ENCODE measurements at places on chromosomes 5 and 9. TPM values are rescaled to one million over a fixed set of nuclear protein-coding genes. Genes with fewer than 3 reads are reported as not detected.
A peak's percentile ranks its signal among the peaks of the same experiment; 100 is the strongest.

The TSSK1B gene
- not detected for polyA plus RNA-seq

The CCDC192 gene
- 0.07 TPM for polyA plus RNA-seq

DNA sequence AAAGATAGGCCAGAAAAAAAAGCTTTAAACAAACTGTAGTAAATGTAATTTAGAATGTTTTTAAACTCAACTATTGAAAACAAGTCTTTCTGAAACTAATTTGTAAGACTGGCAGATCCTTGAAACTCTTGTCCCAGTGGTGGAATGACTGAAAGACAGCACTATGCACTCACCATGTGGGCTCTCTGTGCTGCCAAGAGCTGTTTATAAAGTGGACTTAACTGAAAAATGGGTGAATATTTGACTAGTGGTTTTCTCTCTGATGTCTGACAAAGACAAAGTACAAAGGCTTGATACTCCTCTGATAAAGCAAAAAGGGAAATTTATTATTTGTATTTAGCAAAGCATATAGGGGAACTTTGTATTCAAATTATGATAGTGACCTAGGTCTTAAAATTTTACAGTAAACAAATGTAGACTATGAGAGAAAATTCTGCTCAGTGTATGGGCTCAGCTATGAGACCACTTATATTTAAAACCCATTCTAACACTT lies 635.4 kb downstream of the NR2F1-AS1 start:
- H3K36me3 ChIP-seq = no peaks in the 10 kb centered on the region
- peaks cover 6% of the 10 kb centered on the region for H3K4me1 ChIP-seq
- H3K27ac ChIP-seq = peak overlapping the region; percentile 47
- no peak for DNase-seq
- H3K4me3 ChIP-seq = no peak overlapping the region

The CYSTM1 gene
- 82.0 TPM for polyA plus RNA-seq

The GPR150 gene
- 0.11 TPM for polyA plus RNA-seq

- DNase-seq = no peak
- H3K4me1 ChIP-seq = no peaks in the 10 kb centered on the region
- no peaks in the 10 kb centered on the region for H3K36me3 ChIP-seq
- H3K27me3 ChIP-seq = no peaks in the 10 kb centered on the region
- no peak overlapping the region for H3K27ac ChIP-seq
These were observed 29.8 kb upstream of the ZFR start for GRCh38 chr5:32474209-32474854.

DNA sequence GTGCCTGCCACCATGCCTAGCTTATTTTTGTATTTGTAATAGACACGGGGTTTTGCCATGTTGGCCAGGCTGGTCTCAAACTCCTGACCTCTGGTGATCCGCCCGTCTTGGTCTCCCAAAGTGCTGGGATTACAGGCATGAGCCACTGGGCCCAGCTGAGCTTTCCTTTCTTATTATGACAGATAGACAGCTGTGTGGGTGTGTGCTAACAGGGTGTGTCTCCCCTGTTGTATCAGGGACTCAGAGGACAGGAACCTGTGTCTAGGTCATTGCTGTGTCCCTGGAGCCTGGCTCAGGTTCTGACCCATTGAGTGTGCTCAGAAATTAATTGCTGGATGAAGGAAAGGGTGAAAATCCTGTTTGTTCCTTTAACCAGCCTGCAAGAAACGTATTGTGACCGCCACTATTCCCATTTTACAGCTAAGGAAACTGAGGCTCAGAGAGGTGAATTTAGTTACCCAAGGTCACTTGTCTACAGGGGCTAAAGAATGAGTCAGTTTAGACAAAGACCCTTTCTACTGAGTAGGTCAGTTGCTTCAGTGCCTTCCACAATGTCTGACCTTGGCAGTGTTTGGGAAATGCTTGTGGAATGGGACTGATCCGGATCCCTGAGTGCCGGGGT lies 16.8 kb downstream of the NCS1 start:
- peaks cover 10% of the 10 kb centered on the region for H3K4me1 ChIP-seq
- H3K27me3 ChIP-seq = no peaks in the 10 kb centered on the region
- no peak for DNase-seq
- H3K36me3 ChIP-seq = no peaks in the 10 kb centered on the region

DNA sequence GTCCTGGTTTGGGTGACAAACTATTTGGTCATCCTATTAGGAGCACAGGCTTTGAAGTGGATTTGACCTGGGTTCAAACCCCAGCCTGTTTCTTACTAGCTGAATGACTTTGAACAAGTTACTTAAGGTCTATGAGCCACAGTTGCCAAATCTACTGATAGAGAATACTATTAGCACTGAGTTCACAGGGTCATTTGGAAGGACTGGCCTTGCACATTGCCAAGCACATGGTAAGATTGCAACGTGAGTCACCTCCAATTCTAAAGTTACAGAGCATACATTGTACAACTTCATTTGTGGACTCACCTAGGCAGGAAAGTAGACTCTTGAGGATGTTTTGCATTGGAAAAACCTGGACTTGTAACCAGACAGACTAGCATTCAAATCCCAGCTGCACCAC lies 38.9 kb downstream of the MFAP3 start:
- H3K27ac ChIP-seq = no peak overlapping the region
- H3K36me3 ChIP-seq = no peaks in the 10 kb centered on the region
- DNase-seq = no peak
- H3K27me3 ChIP-seq = no peaks in the 10 kb centered on the region

The CER1 gene
- polyA plus RNA-seq = not detected

- H3K27me3 ChIP-seq = no peaks in the 10 kb centered on the region
- peak; percentile 34 for DNase-seq
- no peak overlapping the region for H3K4me3 ChIP-seq
- H3K4me1 ChIP-seq = peaks cover 3% of the 10 kb centered on the region
- H3K27ac ChIP-seq = no peak overlapping the region
- no peaks in the 10 kb centered on the region for H3K36me3 ChIP-seq
These were observed 59.7 kb upstream of the HMHB1 start for GRCh38 chr5:143752165-143752850.

DNA sequence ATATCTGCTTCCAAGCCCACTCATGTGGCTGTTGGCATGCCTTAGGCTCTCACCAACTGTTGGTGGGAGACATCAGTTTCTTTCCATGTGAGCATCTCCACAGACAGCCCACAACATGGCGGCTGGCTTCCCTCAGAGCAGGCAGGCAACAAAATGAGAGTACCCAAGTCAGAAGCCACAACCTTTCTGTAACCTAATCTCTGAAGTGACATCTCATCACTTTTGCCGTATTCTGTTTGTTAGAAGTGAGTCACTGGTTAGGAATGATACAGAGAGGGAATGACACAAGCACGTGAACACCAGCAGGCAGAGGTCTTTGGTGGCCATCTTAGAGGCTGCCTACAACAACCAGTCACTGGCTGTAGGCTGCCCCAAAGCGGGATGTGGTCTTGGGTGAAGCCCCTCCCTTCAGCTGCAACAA lies 88.6 kb upstream of the RASGRF2 start:
- no peak overlapping the region for H3K4me3 ChIP-seq
- no peaks in the 10 kb centered on the region for H3K4me1 ChIP-seq
- H3K27ac ChIP-seq = no peak overlapping the region
- H3K36me3 ChIP-seq = peaks cover 42% of the 10 kb centered on the region
- no peaks in the 10 kb centered on the region for H3K27me3 ChIP-seq

The FAM153A gene
- 3.1 TPM for polyA plus RNA-seq

GRCh38 chr5:101160002-101160401 lies 256.9 kb upstream of the ST8SIA4 start:
- no peak overlapping the region for H3K27ac ChIP-seq
- peaks cover 2% of the 10 kb centered on the region for H3K4me1 ChIP-seq
- no peak overlapping the region for H3K4me3 ChIP-seq
- H3K27me3 ChIP-seq = no peaks in the 10 kb centered on the region
- no peaks in the 10 kb centered on the region for H3K36me3 ChIP-seq
- DNase-seq = no peak

DNA sequence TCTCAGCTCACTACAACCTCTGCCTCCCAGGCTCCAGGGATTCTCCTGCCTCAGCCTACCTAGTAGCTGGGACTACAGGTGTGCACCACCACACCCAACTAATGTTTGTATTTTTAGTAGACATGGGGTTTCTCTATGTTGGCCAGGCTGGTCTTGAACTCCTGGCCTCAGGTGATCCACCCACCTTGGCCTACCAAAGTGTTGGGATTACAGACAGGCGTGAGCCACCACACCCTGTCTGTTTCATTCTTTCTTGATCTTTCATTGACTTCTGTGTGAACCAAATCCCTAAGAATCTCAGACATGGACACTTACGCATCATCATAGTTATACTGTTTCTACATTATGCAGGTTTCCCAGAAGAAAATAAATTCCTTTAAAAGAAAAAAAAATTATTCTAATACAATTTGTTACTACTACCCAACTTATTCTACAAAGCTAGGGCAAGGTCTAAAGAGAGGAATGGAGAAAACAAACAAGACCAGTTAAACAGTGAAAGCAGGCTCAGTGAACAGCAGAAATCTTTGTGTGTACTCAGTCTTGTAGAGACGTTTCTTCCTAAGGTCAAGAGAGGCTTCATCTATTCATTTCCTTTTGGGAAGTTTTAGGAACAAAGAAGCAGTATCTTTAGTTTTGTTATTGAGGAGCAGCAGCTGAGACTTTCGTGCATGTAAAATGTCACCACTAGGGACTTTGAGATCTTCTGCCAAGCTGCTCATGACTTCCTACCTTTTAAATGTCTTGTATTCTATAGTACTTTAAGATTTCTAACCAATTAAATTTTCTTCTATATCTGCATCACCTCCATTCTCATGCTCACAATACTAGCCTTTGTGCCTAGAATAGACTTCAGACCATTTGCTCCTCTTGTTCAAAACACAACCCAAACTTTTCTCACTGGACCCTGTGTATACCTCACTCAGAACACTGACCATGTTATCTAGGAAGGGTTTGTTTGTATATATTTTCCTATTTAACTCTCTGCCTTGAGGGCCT lies 5.6 kb upstream of the HMGCR start:
- H3K4me3 ChIP-seq = no peak overlapping the region
- no peaks in the 10 kb centered on the region for H3K36me3 ChIP-seq
- H3K4me1 ChIP-seq = no peaks in the 10 kb centered on the region
- no peak overlapping the region for H3K27ac ChIP-seq

DNA sequence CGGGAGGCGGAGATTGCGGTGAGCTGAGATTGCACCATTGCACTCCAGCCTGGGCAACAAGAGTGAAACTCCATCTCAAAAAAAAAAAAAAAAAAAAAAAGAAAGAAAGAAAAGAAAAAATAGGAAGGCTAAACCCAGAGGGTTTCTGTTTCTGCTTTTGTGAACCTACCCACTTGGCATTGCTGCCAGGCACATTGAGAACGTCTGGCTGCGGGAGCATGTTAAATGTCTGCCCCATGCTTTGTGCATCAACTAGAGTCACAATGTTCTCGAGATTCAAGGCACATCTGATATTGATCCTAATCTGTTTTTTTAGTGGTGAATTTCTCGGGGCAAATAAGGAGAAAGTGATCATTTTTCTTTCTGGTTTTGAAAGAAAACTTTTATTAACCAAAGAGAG lies 2.8 kb downstream of the SLC25A25 start:
- H3K27me3 ChIP-seq = no peaks in the 10 kb centered on the region
- H3K4me3 ChIP-seq = no peak overlapping the region
- no peak for DNase-seq
- H3K4me1 ChIP-seq = peaks cover 44% of the 10 kb centered on the region
- H3K27ac ChIP-seq = no peak overlapping the region

The AGXT2 gene
- polyA plus RNA-seq = not detected

DNA sequence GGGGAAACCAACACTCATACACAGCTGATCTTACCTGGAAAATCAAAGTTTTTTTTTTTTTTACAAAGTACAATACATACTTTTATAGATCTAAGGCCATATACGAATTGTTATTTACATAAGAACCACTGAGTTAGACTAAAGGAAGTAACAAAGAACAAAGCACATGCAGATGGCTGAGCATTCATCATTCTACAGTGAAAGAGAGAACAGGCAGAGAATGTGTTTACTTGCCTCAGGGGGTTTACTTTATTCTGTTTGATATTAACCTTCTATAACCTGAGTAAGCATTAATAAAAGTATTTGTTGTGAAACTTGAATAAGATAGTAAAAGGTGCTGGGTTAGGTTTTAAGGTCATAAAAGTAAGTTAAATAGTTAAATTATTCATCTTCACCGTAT lies 54.7 kb downstream of the SLC38A9 start:
- no peak overlapping the region for H3K4me3 ChIP-seq
- no peak overlapping the region for H3K27ac ChIP-seq
- no peaks in the 10 kb centered on the region for H3K4me1 ChIP-seq
- no peaks in the 10 kb centered on the region for H3K27me3 ChIP-seq
- H3K36me3 ChIP-seq = no peaks in the 10 kb centered on the region

GRCh38 chr5:174300941-174301761 lies 255.6 kb downstream of the NSG2 start:
- peak overlapping the region; percentile 10 for H3K27ac ChIP-seq
- H3K4me1 ChIP-seq = peaks cover 5% of the 10 kb centered on the region
- H3K4me3 ChIP-seq = no peak overlapping the region
- H3K27me3 ChIP-seq = peaks cover 16% of the 10 kb centered on the region
- no peaks in the 10 kb centered on the region for H3K36me3 ChIP-seq
- DNase-seq = peak; percentile 67

DNA sequence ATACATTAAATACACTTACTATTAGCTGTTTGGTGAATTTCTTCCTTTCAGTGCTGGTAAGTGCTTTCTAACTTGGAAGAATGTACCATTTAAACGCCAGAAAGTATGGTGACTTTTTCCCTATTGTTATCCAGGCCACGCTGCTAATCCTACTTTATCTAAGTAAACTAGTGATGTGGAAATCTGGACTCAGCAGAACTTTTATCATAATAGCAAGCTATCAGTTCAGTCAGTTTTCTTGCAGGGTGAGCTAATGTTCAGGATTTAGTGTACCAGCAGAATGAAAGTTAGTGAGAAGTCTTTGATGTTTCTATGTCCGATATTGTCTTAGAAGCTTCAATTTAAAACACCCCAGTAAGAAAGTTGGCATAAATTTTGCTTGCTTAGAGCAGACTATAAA lies 72.2 kb downstream of the HSD17B4 start:
- no peak overlapping the region for H3K27ac ChIP-seq
- no peak overlapping the region for H3K4me3 ChIP-seq
- H3K27me3 ChIP-seq = no peaks in the 10 kb centered on the region
- peaks cover 44% of the 10 kb centered on the region for H3K36me3 ChIP-seq
- peaks cover 6% of the 10 kb centered on the region for H3K4me1 ChIP-seq

- H3K4me3 ChIP-seq = no peak overlapping the region
- no peaks in the 10 kb centered on the region for H3K4me1 ChIP-seq
- no peaks in the 10 kb centered on the region for H3K27me3 ChIP-seq
These were observed 120.4 kb upstream of the CDH9 start for GRCh38 chr5:27158775-27159174.

- H3K4me3 ChIP-seq = no peak overlapping the region
- H3K36me3 ChIP-seq = peaks cover 43% of the 10 kb centered on the region
- no peak for DNase-seq
- peaks cover 23% of the 10 kb centered on the region for H3K4me1 ChIP-seq
These were observed 47.6 kb downstream of the AQP7 start for GRCh38 chr9:33354651-33355211.

The ELAVL2 gene
- polyA plus RNA-seq = not detected

The DOCK2 gene
- polyA plus RNA-seq = 1.4 TPM

DNA sequence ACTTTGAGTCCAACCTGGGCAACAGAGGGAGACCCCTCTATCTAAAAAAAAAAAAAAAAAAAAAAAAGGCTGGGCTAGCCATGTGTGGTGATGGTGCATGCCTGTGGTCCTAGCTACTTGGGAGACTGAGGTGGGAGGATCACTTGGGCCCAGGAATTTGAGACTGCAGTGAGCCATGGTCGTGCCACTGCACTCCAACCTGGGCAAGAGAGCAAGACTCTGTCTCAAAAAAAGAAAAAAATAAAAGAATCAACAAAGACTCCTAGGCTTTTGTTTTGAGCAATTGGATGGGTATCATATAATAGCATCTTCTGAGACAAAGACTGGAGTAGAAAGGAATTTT lies 481.7 kb upstream of the PAPPA start:
- H3K27ac ChIP-seq = no peak overlapping the region
- H3K27me3 ChIP-seq = no peaks in the 10 kb centered on the region
- no peak for DNase-seq
- H3K4me1 ChIP-seq = peaks cover 3% of the 10 kb centered on the region
- H3K36me3 ChIP-seq = no peaks in the 10 kb centered on the region
- H3K4me3 ChIP-seq = no peak overlapping the region
